ENCODE measurements at places on chromosomes 13 and 19.

- DNase-seq = no peak
These were observed 54.8 kb downstream of the COG3 start for GRCh38 chr13:45519493-45519892.

DNA sequence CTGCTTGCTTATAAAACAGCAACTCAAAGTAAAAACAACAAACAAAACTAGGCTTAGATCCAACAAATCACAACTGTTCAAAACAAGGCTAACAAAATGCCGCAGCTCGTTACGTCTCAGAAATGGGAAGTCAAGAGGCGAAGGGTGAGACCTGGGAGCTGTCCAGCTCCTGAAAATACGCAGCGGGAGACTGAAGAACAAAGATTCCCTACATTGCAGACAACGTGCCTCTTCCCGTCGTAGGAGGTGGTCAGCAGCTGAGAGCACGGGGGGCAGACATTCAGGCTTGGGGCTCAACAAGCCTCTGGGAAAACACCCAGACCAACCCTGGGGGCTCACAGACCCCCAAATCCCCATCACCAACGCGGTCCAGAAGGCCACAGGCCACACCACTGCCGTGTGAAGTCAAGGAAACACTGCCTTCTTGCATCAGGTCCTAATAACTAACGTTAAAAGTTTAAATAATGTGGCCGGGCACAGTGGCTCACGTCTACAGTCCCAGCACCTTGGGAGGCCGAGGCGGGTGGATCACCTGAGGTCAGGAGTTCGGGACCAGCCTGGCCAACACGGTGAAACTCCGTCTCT is 13.5 kb downstream of the PLPP2 start:
- DNase-seq = no peak

- no peak for DNase-seq
These were observed 546.6 kb downstream of the DACH1 start for GRCh38 chr13:71320452-71320851.

DNA sequence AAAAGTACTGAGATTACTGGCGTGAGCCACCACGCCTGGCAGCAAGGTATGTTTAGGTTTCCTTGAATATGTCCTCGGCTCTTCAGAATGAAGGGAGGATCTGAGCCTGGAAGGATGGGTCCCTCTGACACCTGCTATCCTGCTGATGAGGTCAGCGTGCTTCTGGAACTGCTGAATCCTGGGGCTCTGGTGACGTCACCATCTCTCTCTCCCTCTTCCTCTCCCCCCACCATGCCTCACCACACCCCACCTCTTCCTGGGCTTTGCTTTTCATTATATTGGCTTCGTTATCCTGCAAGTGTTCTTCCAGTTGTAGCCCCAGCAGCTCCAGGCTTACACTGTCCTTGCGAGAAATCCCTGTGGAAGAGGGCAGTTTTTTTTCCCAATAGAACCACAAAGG is 49.8 kb downstream of the CCNE1 start:
- DNase-seq = no peak

GRCh38 chr19:30669329-30670010 is 297.3 kb downstream of the ZNF536 start:
- peak; percentile 37 for DNase-seq

DNA sequence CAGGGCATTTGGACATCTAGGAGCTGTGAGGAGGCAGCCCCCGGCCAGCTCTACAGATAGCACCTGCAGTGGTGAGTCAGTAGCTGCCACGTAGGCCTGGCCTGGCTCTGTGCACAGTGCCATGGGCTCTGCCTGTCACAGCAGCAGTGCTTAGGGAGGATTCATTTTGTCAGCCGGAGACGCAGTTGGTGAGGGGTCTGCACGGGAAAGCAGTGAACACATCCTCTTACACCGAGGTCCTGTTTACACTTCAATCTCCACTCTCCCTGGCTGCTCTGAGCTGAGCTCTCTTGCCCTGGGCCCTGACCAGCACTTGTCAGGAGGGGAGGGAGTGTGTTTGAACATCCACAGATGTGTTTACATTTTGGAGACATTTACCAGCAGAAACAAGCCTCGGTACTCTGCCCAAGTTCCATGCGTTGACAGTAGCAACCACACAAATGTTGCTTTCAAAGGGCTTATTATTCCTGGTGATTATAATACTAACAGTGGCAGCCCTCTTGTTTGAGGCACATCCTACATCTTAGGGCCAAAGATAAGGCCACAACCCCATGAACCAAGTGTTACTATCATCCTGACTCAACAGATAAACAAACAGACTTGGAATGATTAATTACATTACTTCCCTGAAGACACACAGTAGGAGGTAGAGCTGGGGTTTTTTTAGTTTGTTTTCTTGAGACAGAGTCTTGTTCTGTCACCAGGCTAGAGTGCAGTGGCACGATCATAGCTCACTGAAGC is 148.9 kb downstream of the USP12 start:
- no peak for DNase-seq
